CD4-positive, alpha-beta T cell treated with Interleukin-21 for 1 hour (primary cell): ENCODE measurements at places on chromosomes 3 and 15.

DNA sequence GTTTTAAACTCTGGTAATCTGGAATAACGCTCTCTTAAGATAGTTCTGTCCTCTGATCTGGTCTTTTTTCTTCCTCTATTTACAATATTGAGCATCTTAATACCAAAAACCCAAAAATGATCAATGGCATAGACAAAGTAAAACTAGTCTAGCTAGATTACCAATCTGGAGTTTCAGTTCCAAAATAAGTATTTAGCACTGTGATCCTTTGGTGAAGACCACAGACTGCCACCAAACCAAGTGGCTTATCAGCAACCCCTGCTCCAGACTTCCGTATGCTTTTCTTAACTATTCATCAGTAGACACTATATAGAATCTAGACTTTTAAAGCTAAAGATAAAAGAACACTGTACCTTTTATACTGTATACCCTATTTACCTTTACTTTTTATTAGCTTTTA lies 35.5 kb upstream of the MAN2C1 start:
- no peak for DNase-seq

DNA sequence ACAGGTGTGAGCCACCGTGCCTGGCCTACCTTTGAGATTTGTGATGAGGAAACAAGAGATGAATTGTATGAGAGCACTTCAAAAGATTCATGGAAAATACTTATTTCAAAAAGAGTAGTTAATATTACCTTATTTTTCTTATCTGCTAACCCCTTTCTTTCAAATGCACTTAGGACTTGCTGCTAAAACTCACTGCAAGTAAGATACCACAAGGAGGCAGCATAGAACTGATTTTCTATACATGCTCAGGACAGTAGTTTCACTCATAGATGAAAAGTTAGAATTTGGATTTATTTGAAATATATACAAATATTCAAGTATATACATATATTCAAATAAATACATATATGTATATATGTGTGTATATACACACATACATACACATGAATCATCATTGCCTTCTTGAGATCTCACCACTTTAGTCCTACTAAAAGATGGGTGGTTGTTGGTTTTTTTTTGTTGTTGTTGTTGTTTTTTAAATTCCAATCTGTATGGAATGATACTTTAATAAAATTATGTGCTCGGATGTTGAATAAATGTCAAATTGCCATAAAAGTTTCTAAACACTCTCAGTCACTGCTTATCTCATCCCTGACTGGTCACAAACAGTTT lies 2.4 kb downstream of the CCNDBP1 start:
- DNase-seq: peak; percentile 70

DNA sequence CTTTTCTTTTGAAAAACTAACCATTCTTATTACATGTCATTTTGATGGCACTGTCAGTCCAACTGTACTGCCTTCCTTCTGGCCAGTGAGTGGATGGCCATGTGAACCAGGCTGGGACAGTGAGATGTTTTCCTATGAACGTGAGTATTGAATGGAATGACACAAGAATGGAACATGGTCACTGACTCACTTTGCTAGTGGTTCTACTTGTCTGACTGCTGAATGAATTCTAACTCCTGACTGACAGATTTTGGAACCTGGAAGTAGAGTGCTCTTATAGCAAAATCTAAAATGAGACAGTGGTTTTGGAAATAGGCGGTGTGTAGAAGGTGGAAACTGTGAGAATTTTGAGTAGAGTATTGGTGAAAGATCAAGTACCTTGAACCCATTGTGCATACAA lies 606.9 kb upstream of the KCNMB2 start:
- no peak for DNase-seq

DNA sequence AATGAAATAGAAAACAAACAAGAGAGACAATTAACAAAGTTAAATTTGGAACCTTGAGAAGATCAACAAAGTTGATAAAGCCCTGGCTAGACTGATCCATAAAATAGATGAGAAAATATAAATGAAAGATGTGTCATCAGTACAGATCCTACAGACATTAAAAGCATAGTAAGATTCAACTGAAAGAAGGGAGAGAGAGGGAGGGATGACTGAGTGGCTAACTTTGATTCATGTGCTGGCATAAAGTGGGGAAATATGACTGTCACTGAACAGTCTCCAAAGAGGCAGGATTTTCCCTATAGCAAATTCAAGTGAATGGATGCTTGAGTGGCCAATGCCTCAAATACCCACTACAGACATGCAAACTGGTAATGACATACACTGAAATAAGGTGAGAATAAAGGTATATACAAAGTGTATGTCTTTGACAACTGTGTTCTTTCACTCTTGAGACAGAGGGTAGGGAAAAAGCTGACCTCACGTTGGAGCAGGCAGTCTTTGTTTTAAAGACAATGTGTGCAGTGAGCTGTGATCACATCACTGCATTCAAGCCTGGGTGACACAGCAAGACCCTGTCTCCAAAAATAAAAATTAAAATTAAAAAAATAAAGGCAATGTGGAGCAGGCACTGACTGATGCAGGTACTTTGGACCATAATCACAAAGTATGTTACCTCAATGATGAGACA lies 35.9 kb upstream of the CHD2 start:
- DNase-seq: no peak

DNA sequence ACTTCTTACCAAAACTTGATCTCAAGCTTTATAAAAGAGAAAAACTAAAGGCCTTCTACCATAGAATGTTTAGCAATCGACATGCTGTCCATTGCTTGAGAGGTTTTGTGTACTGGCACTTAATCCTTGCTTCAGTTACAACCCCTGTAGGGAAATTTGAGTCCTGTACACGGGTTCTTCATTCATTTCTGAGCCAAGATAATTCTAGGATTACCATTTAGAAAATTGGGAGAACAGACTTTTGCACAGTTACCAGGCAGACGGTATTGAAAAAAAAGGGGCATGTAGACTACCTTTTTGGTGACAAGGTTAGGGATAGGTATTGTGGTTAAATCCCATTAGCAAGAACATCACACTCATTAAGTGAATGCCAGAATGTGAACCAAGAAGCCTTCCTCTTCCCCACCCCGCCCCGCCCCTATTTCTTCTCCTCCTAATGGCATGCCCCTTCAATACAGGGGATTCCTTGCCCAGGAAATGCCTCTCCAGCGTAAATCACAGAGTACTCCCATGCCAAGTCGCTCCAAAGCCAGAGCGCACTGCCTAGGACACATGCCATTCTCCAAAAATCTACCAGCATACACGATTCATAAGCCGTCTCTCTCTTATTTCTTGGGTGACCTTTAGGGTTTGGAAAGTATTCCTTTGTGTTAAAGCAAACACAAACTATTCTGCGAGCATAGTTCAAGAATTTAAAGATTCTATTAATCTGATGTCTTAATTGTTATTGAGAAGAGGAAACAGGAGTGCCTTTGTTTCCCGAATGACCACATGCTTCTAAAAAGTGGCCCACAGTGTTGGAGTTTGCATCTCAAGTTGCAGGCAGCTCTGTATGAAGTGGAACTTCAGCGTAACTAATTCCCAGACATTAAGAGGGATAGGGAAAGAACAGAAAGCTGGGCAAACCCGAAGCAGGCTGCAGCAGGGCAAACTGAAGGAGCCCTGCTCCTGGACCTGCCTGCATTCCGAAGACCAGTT lies 164.0 kb upstream of the NR2F2 start:
- DNase-seq: no peak

GRCh38 chr3:64825404-64826120 lies 137.8 kb upstream of the ADAMTS9 start:
- DNase-seq: no peak

DNA sequence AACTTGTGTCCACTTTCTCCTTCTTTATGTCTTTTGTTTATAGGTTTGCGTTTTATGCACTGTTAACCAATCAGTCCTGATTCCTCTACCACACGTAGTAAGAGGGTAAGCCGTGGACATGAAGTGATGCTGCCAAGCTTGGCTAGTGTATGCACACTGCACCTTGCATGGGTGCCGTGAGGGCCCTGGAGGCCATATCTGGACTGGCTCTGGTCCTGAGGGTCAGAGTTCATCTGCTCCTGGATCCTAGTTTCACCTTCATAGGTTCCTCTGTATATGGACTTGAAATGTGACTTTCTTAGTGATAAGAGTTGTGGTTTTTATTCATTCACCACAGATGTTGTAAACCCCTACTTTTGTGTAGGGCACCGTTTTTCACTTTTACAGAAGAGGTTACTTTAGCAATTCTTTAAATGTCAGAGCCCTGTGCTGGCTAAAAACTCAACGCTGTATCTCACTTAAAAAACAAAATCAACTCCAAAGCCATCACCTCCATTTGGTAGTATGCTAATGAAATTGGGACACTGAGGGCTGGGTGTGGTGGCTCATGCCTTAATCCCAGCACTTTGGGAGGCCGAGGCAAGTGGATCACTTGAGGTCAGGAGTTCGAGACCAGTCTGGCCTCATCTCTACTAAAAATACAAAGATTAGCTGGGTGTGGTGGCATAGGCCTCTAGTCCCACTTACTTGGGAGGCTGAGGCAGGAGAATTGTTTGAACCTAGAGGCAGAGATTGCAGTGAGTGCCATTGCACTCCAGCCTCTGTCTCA lies 22.9 kb downstream of the SIAH2 start:
- DNase-seq: no peak

DNA sequence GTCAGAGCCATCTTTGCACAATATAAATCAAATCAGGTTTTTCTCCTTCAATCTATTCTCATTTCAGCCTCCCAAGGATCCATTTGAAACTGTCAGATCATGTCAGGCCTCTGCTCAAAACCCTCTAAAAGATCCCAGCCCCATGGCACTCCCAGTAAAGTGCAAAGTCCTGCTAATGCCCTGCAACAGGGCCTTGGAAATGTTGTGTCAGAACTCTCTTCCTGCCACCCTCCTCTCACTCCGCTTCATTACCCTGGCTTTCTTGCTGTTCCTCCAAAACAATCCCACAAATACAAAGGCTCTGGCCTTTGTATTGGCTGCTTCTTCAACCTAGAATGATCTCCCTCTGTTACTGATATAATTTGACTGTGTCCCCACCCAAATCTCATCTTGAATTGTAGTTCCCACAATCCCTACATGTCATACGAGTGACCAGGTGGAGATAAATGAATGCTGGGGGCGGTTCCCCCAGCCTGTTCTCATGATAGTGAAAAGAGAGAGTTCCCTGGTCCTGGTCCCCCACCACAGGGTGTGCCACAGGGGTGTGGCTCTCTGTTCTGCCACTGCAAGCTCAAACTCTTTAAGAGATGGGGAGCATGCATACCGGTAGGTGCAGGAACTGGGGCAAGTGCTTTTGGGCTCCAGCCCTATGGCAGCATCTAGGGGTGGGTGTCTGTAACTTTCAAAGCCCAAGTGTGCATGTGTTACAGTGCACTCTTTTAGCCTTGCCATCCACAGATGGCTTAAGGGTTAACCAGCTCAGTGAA lies 22.9 kb upstream of the TRA2B start:
- no peak for DNase-seq

DNA sequence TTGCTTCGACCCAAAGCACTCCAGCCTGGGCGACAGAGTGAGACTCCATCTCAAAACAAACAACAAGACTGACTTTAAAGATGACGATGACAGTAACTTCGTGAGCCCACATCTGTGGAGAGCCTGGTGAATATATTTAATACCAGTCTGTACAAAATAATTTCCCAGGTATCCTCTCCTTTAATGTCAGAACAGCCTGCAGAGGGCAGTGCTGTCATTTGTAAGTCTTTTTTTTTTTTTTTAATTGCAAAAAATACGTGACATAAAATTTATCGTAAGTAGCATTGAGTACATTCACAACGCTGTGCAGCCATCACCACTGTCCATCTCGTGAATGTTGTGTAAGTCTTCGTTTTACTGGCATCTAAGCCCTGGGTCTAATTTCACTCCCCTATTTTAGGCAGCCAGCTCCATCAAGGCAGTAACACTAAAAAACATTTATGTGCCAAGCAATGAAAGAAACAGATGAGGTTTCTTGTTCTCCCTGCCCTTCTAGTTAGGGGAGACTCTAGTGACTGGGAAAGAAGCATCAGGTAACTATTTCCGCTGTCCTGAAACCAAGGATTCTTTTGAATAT lies 1.4 kb downstream of the HTD2 start:
- DNase-seq: peak; percentile 78

GRCh38 chr3:118754406-118755252 lies 280.0 kb downstream of the IGSF11 start:
- no peak for DNase-seq

DNA sequence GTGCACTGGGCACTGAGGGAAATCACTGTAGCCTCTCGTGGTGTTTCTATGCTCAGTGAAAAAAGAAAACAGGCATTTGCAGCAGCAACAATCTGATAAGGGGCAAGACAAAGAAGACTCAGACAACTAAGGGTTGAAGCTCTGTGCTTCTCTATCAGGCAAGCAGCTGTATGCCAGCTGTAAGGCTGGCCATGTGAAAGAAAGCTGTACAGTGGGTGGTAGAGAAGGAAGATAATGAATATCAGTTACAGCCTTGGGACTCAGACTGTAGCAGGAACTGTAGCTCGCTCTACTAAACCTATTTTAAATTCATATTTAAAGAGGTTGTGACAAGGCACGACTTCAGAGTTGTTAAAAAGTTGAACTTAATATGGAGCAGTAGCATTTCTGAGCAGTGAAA lies 76.3 kb downstream of the VGLL3 start:
- DNase-seq: no peak

GRCh38 chr15:70584838-70585706 lies 178.3 kb downstream of the UACA start:
- peak; percentile 30 for DNase-seq

GRCh38 chr15:29037997-29038705 lies 152.4 kb downstream of the APBA2 start:
- no peak for DNase-seq

DNA sequence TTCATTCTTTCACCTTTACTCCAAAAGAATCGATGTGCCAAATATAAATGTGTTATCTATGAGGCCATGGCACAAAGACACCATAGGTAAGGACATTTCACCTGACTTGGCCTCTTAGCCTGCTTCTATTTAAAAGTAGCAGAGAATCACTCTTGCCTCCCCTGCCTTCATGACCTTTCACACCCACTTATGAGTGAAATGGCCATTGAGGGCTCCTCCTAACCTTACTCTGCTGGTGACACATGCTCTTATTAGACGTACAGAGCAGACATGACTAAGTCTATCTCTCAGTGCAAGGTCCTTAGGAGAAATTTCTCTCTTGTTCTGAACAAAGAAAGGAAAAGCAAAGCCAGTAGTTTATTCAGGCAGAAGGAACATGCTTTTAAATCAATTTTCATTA lies 150.7 kb downstream of the LRTM1 start:
- no peak for DNase-seq
